Stromal cell of bone marrow (primary cell): ENCODE measurements at places on chromosomes 13 and 19.
A peak's percentile ranks its signal among the peaks of the same experiment; 100 is the strongest.

- DNase-seq: no peak
Measured at GRCh38 chr19:15378534-15379082, 979 bp downstream of the AKAP8 start.

GRCh38 chr19:911197-912033 lies 1.6 kb downstream of the R3HDM4 start:
- no peak for DNase-seq

DNA sequence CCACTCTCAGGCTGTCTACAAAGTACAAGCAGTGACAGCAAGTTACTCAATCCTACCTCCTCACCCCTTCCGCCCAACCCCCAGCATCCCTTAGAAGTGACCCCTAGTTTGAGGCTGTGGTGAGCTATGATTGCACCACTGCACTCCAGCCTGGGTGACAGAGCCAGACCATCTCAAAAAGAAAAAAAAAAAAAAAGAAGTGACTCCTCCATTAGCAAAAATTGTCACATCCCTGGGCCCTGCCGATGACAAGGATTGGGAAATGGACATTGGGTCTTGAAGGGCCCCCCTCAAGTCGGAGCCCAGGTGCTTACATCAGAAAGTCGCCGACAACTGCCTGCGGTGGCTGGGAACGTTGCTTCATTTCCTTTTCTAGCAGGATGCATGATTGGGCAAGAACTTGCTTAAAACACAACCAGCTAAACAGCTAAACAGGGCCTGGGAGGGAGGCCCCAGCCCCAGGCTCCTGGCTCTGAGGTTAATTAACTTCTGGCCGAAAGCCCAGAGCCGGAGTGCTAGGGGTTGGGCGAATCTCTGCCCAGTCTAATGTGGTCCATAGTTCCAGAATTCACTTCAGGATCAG lies 15.3 kb downstream of the RAB3D start:
- DNase-seq: peak; percentile 87

DNA sequence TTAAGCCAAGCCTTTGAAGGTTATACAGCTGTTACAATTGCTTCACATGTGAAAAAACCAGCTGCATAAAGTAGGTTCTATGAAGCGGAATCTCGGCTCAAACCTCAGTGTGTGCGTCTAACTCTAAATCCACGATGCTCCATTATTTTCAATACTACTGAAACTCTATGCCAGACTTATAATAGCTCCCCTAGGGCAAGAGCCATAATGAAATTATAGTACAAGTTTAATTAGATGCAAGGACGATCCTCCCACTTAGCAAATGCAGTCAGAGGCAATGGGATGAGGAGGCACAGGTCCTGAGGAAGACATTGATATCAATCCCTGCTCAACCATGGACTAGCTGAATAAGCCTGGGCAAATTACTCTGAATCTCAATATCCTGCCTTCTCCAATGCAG lies 31.1 kb downstream of the SLC7A1 start:
- no peak for DNase-seq

GRCh38 chr19:32895384-32895783 lies 25.8 kb upstream of the SLC7A9 start:
- no peak for DNase-seq

GRCh38 chr19:6728346-6728745 lies 7.9 kb upstream of the C3 start:
- no peak for DNase-seq

GRCh38 chr19:44026622-44027021 lies 1.4 kb downstream of the ZNF222 start:
- DNase-seq: no peak

DNA sequence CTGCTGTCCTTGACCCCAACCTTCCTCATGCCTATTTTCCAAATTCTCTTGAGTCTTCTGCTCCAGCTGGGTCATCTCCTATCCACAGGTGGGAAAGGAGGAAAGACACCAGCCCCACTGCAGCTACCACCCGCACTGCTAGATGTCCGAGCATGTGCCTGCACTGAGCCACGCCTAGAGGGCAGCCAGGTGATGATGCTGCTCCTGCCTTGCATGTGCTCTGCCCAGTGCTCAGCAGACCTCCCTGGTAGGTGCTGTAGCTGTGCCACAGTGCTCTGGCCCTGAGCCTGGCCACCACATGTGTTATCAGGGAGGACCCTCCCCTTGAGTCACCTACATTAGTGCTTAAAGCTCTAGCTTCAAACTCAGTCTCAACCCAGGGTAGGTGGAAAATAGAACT lies 6.9 kb upstream of the CYSLTR2 start:
- DNase-seq: no peak

GRCh38 chr13:47665043-47665442 lies 336.0 kb downstream of the SUCLA2 start:
- DNase-seq: no peak

- DNase-seq: no peak
Measured at GRCh38 chr19:15463861-15464371, 428 bp downstream of the RASAL3 start.

DNA sequence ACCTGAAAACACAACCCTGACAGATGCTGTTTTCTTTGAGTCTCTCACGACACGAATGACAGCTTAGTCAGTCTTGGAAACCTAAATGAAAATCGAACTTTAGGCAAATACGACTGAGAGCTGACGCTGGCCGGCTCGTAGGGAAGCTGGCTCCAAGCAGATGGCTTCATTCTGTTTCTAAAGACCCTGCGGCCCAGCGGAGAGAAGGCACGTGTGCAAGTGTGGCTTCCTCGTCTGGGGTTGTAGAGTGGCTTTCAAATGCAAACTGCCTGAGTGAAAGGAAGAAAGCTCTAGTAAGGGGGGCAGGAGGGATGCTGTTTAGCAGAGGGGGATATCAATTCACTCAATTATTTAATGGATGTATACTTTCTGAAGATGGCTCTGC lies 26.1 kb upstream of the TIMM44 start:
- DNase-seq: no peak

DNA sequence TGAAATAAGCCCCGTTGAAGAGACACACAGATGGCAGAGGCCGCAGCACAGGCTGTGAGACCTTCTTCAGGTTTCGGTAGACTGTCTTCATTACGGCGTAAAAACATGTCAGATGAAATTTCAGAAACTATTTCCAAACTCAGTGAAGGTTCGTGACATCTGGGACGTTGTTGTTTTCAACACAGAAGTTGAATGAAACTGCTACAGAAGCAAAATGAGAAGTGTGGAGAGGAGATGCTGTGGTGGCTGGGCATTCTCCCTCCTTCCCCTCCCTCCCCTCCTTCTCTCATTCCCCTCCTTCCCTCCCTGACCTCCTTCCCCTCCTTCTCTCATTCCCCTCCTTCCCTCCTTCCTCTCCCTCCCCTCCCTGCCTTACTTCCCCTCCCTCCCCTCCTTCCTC lies 113.6 kb downstream of the ATP11A start:
- DNase-seq: no peak

DNA sequence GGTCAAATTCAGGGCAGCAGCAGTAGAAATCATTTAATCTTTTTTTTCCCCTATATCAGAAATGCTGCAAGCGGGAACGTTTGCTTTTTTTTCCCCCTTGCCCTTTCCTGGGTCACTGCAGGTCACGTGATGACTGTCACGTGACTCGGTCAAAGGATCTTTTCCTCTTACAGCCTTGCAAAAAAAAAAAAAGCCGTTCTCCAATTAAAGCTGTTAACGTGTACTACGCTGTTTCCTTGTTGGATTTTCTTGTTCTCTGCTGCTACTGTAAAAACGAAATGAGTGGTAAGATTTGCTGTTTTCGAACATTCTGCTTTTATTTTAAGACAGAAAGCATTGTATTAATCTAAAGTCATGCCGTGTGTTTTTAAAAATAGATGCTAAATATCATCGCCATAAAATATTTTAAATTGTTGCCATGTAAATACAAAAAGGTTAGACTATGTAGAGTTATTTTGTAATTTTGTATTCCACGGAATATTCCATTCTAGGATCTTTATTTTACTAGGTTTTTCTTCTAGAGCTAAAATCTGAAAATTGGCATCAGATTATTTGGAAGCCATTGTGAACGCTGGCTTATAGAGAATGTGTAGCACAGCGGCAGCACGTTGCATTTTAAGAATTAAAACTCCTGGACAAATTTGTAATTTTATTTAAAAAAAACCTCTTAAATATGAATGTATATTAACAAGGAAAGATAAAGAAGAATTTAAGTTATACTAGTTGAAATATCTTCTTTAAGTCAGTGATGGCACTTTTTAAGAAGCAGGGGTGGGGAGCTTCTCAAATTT lies 109.8 kb upstream of the MLNR start:
- DNase-seq: peak; percentile 85

DNA sequence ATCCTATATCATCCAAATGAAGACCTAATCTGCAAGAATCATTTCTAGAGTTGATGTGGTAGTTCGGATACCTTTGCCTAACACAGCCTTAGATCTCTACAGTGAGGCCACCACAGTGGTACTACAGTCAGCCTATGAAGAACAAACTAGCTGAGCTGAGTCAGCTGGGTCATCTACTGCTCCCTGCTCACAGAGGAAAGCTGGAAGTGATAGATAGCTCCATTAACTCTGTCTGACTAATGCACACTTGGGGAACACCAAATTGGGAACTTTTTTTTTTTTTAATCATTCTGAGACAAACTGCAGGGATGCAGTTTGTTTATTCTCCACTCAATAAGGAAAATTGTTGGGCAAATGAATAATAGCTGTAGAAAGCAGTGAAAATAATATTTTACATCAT lies 1160.6 kb downstream of the PCDH9 start:
- DNase-seq: no peak

- no peak for DNase-seq
Measured at GRCh38 chr13:101185606-101186005, 230.7 kb downstream of the NALCN start.

DNA sequence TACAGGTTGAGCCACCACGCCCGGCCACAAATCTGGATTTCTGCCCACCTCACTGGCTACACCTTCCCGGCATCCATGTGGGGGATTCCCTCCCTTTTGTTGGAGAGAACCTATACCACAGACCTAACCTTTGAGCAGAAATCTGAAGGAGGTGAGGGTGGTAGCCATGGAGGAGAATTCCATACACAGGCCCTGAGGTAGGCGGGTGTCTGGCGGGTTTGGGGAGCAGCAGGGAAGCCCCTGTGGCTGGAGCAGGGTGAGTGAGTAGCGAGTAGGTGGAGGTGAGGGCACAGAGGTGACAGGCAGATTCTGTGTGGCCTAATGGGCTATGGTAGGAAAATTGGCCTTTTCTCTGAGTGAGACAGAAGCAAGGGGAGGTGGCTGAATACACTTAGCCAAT lies 10.6 kb downstream of the EIF3K start:
- DNase-seq: no peak

GRCh38 chr13:106685143-106685542 lies 117.2 kb upstream of the ARGLU1 start:
- DNase-seq: no peak

- DNase-seq: no peak
Measured at GRCh38 chr19:38665219-38665931, 17.9 kb downstream of the ACTN4 start.

DNA sequence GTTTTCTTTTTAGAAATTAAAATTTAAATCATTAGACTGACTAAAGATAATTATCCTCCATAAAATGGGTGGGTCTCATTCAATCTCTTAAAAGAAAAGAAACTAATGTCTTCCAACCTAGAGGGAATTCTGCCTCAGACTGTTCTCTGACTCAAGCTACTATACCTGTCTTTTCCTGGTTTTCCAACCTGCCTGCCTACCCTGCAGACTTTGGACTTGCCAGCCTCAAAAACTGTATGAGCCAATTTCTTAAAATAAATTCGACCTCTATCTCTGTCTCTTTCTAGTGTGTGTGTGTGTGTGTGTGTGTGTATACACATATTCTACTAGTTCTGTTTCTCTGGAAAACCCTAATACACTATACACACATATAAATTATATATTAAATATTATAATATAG lies 847.3 kb downstream of the PCDH17 start:
- DNase-seq: no peak

DNA sequence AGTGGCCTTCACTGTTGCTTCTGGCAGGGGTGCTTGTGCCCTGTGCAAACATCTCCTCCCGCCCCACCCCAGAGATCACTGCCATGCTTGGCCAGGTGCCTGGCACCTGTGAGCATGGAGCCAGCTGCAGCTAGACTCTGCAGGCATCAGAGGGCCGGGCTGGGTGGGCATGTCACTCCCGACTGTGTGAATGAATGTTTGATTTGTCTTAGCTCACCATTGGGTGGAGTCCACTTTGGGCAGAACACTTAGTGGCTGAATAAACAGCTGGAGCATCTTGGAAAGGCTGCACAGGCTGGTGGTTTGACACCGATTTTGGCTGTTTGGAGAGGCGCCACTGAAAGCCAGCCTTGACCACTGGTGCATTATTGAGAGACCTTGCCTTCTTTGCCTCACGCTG lies 267.3 kb downstream of the DLEU7 start:
- peak; percentile 33 for DNase-seq

DNA sequence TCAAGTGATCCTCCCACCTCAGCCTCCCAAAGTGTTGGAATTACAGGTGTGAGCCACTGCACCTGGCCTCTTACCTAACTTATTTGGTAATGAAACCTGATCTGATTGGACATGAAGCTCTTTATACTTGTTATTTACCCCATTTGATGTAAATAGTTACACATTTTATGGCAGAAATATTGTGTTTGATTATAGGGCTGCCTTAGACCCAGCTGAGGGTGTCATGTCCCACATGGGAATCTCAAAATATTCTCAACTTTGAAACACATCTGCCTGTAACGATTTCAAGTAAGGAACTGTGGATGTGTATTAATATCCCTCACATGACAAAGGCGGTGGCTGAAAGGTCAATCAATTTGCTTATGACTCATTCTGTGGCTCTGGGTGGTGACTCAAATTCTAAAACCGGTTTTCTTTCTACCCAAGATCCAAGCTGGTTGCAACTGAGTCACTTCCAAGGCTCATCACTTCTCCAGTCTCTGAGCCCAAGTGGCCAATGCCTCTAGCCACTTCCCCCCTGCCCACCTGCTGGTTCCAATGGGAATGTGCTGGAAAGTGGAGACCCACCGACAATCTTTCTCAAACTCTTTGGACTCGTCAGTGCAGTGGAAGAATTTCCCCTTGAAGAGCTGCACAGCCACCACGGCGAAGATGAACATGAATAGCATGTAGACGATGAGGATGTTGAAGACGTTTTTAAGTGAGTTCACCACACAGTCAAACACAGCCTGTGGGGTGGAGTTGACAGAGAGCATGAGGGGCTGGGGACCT lies 110.9 kb downstream of the IER2 start:
- peak; percentile 95 for DNase-seq

- DNase-seq: no peak
Measured at GRCh38 chr13:23147827-23148226, 33.0 kb upstream of the SGCG start.

DNA sequence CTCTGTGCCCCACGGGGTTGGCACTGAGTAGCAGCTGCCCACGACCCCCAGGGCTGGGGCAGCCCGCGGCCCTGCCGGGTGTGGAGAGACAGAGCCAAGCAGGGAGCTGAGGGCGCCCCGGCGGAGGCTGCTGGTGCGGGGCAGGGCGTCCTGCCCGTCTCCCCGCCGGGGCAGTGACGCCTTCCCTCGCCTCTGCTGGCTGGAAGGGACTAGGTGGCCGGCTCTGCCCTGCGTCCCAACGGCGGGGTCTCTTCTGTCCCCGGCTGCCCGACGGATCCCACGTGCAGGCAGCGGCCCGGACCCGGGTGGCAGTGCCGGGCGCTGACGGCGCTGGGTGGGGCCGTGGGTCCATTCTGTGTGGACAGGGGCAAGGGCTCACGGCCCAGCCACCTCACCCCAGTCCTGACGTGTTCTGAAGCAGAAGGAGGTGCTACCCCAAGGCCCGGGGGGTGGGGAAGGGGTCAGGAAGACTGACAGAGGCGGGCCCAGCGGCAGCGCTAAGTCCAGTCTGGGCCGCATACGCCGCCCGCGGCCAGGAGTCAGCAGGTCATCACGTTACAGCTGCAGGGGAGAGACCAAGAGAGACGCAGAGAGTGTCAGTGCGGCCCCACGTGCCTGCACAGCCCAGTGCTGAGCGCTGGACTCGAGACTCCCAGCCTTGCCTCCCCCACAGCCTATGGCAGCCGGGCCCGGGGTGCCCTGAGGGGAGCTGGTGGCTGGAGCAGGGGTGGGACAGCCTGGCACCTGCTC lies 15.1 kb upstream of the PLPP2 start:
- no peak for DNase-seq
